SW 1271 (cell line): ENCODE measurements at places on chromosomes 6 and 20.

GRCh38 chr6:13624871-13625288 lies 9.7 kb downstream of the NOL7 start:
- peak; percentile 64 for DNase-seq

DNA sequence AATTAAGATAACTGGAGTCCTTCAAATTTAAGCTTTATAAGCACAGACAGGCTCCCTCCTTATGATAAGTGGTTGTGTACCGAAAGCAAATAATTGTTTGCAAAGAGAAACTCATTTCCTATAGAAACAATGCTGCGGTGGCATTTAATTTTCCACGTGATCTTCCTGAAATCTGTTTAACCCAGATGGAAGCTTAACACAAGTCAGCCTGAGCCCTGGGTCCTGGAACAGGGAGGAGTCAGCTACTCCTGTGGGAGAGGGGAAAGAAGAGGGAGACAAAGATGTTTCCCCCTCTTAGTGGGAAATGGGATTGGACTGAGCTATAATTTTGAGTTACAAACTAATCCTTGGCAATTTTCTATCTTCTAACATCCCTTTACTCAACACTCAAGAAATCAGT lies 136.5 kb downstream of the ELOVL4 start:
- no peak for DNase-seq

DNA sequence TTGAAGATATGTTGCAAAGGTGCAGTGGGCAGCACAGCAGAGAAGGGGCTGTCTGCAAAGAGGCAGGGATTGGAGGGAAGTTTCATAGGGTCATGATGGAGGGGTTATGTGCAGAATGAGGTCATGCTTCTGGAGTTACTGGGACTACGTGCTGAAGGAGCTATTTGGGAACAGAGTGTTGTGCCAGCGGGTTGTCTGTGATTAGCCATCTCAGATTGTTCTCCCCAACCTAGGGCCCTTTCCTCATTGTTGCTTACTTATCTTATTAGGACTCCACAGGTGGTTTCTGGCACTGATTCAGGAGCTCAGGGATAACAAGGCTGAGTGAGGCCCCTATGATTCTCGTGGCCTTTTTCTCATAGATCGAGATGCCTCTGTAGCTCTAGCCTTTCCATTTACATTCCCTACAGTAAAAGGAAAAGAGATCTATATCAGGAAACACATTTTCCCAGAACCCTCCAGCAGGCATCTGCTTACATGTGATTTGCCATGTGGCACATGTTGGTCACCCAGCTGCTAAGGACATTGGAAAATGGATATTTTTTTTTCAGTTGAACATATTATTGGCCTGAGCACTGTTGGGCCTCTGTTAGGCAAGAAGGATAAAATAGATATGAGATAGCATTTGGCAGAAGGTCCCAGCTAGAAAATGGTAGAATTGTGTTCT lies 429.6 kb upstream of the PLCB4 start:
- DNase-seq: no peak

DNA sequence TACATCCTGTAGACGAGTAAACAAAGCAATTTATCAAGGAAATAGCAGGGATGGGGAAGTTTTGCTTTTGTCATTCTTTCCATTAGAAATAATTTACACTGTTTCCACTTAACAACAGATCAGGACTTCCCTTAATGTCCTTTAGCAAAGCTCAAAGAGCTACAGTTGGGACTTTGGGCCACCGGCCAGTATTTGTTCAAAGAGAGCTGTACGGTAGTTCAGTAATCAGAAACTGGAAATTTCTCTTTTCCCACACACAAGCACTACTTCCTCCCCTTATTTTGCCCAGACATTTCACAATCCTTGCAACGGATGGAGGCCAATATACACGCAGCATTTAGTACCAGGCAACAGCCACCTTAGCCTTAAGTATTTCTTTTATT lies 12.1 kb upstream of the HINT3 start:
- DNase-seq: no peak

DNA sequence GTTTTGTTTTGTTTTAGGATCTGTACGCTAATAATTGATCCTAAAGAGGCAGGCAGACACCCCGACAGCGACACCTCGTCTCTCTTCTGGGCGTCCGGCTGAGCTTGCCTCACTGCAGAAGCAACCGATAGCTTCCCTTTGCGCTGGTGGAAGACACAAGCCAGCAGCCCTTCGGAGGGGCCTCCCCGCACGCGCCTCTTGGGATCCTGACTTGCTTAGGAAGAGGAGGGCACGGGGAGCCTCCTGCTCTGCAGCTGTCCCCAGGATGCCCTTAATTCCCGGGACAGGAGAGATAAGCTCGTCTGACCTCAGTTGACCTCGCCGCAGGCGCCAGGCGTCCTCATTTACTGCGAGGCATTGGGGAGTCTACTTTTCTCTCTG lies 94.0 kb downstream of the CD83 start:
- no peak for DNase-seq

DNA sequence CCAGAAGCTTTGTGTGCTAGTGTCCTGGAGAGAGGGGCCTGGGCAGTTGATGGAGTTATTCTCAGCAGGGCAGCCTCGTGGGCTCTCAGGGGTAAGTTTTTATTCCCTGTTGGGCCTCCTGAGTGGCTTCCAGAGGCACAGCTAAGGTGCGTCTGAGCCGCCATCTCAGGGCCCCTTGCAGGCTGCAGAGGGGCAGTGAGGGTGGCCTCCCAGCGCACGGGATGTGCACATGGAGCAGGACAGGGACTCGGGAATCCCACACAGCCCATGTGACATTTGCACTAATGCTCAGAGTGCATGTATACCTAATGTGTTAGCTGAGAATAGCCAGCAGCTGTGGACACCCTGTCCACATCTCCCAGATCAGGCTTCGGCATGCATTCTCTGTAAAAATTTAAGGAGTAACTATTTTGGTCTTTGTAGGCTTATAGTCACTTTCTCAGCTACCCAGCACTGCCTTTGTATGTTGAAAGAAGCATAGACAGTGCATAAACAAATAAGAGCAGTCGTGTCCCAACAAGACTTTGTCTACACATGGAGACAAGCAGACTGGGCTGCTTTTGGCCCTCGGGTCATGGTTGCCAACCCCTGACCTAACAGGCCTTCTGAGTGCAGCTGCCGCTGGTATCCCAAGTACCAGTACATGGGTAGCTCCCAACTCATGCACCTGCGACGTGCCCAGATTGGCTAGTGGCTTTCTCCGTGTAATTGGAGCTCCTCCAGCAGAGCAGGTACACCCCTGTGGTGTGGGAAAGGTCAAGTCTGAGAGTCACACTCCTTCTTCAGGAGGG lies 18.6 kb upstream of the CST9L start:
- DNase-seq: no peak

GRCh38 chr6:40444312-40444711 lies 142.9 kb downstream of the LRFN2 start:
- no peak for DNase-seq

GRCh38 chr6:43791745-43792422 lies 21.9 kb downstream of the VEGFA start:
- DNase-seq: no peak

- DNase-seq: no peak
Observed at GRCh38 chr20:16553684-16554083, 19.6 kb downstream of the KIF16B start.

DNA sequence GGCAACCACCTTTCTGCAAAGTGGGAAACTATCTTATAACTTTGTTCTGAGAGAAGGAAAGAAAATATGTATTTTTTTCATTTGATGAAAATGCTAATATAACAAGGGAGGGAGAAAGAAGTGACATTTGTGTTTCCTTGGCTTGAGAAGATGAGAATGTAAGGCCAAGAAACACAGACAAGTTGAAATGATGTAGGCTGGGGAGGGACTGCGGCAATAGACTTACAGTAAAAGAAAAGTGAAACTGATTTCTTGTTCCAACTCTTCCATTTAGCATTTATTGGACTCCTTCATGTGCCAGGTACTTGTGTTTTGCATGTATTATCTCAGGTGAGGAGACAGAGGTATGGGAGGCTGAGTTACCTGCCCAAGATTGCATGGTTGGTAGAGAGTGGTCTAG lies 130.9 kb downstream of the CARMIL1 start:
- no peak for DNase-seq

DNA sequence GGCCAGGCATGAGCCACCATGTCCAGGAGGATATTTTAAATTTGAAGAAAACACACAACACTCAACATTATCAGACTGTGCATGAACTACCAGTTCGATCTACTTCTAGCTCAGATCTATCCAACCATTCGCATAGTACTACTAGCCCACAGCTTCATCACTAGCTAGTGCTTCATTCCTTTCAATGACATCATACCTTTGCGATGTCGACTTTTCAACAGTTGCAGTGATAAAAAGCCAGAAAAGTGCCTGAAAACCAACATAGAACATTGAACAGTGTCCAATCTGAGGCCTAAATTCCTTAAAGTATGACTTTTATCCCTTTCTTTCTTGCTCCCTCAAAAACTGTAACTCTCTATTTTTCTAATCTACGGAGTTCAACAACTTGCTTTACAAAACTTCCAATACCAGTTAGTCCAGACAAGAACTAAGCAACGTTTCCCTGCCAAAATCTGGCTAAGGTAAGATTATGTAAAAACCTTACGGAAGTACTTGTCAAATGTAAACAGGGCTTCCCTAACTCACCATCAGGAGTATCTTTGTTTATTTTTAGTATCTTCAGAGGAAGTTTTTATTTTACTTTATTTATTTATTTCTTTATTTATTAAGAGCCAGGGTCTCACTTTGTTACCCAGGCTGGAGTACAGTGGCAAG lies 434.0 kb upstream of the JARID2 start:
- DNase-seq: no peak

DNA sequence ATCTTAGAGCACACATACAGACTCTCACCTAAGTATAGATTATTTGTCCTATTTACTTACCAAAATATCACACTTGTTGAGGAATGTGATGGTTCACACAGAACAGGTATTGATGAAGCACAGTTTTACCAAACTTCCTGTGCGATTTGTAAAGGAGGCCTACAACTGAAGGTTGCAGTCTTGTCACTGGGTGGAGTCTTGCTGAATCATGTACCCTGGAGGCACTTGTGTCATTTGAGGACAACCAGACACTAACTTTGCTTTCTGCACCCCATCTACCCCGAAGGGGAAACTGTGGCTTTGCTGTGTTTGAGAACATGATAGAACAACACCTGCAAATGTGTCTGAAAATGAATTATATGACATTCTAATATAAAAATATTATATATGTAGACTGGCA lies 32.4 kb upstream of the HINT3 start:
- no peak for DNase-seq

DNA sequence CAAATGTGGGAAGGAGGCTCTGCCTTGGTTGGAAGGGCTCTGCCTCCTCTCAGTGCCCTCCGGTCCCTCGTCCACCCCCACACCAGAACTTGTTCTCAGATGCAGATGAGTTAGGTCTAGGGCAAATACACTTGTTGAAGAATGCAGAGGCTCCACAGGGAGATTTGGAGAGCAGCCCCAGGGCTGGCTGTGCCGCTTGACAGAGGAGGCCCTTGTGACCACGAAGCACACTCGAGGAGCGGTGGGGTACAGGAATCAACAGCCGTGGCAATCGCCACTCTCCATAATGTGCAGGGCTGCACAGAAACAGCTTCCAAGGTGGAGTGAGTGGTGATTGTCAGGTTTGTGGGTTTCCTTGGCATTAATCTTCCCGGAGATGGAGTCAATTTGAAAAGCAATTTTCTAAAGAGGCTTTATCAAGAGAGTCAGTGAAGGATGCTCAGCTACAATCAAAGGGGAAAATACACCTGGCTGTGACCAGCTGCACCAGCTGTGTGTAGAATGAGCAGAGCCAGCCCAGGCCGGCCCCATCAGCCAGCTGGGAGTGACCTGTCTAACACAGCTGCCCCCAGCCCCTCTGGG lies 59.5 kb downstream of the BFSP1 start:
- DNase-seq: no peak

GRCh38 chr20:64113444-64113775 lies 6.0 kb upstream of the NPBWR2 start:
- no peak for DNase-seq

GRCh38 chr20:47971058-47971791 lies 185.9 kb upstream of the SULF2 start:
- DNase-seq: no peak

- no peak for DNase-seq
Observed at GRCh38 chr6:87921034-87921433, 126.6 kb upstream of the SPACA1 start.

DNA sequence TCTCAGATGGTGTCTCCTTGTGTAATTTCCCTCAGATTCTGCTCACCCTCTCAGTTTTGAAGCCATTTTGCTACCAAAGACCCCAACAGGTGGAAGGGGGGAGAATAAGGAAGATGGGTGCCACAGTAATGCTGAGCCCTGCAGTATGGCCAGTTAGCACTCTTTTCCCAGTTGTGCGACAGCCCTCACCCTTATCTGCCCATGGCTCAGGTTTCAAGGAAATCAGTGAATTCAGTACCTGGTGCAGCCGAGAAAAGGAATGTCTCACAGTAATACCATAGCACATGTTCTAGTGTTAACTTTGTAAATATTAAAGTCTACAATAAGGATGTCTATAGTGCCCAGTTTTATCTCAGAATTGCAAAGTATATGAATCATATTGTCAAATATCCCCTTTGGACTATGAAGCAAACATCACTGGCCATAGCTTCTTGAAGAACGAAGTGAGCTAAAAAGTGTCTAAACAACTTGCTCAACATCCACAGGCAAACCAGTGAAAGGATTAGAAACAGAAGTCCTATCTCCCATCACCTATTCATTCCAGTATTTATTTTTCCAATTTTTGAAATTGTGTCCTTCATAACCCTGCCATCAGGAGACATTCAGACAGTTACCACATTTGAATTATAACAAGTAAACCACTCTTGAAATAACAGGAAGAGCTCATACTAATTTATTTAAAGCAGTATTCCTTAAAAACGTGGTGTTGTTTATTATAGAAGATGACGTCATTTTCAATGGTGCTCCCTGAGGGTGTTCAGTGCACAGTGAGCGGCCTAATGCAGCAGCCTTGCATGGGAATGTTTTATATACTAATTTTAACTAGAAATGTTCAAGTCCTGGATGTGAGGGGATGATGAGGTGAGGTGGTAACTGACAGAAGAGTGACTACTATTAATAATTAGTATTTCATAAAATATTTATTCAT lies 366.2 kb downstream of the TFAP2A start:
- no peak for DNase-seq

GRCh38 chr20:13638162-13638495 lies 603 bp downstream of the TASP1 start:
- DNase-seq: peak; percentile 26

- no peak for DNase-seq
Observed at GRCh38 chr6:129516787-129517186, 193.2 kb downstream of the ARHGAP18 start.

DNA sequence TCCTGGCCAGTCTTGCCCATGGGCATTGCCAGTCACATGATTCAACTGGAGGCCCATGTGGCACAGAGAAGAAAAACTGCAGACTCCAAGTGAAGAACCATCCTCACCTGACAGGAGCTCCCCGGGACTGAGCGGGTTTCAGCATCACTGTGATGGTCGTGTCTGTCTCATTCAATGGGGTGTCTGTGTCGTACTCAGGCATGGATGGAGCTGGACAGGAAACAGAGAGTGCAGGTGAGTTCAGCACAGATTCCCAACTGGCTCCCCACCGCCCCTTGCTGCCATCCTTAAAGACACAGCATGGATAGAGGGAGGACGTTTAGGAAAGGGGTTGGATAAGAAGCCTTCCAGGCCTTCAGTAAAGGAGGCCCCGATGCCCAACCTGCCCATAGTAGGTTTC lies 732.3 kb upstream of the CHD6 start:
- DNase-seq: no peak
